ENCODE measurements at places on chromosomes 6 and 20.

DNA sequence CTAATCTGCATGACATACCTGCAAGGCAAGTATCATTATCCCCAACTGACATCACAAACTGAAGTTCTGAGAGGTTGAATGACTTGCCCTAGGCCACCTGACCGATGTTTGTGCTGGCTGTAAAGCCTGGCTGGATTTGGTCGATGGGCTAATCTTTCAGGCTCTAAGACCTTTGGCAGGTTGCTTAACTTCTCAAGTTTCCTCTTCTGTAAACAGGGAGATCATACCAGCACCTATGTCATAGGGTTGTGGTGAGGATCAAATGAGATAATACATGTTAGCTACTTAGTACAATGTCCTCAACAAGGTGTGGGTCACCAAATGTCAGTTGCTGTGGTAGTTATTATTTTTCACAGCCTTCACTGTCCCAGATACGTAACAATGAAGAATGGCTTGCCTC is 14.2 kb downstream of the ANKRD66 start:
- no peak for DNase-seq

GRCh38 chr6:151063842-151064647 is 175.7 kb upstream of the AKAP12 start:
- DNase-seq, result no peak

DNA sequence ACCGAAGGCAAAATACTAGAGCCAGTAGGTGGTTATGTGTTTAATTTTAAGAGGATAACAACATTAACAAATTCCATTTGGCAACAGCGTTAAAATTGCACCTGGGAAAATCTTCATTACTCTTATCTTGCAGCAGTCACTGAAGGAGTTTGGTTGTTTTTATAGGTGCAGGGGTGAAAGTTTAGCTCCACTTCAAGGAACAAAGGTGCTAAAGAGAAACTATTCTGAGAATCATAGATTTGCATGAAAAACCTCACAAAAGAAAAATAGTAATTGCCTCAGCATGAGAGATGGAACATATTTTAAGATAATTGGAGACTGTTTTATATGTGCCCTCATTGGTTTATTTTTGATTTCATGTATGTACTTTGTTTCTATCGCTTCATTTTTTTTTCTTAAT is 444.4 kb downstream of the UTRN start:
- DNase-seq, result no peak

DNA sequence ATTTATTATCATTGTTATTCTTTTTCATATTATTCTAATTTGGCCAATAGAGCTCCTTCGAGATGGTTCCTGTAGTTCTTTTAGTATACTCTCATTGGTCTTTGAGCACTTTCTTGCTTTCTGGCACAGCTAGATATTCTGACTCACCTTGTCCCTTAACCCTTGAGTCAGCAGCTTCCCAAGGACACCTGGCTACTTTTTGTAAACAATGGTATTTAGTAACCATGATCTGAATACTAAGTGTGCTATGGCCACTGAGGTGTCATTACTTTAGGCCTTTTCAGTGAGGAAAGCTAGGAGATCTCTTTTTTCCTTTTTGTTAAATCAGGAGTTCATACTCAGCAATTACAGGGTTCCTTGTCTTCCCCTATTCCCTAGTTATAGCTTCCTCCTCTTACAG is 126.5 kb upstream of the CITED2 start:
- no peak for DNase-seq

- no peak for DNase-seq
Measured at GRCh38 chr20:31494131-31494530, 19.0 kb downstream of the REM1 start.

Data from activated gamma-delta T cell treated with anti-CD3 and anti-CD28 coated beads, Interleukin-2, amount 50 U/mL, for 16 hours (primary cell).